ENCODE measurements at places on chromosomes 5 and 9. TPM values are rescaled to one million over a fixed set of nuclear protein-coding genes. Genes with fewer than 3 reads are reported as not detected.

The ADAMTS16 gene
- not detected for total RNA-seq

The CEL gene
- 1.2 TPM for total RNA-seq

The SLC27A6 gene
- total RNA-seq = not detected

GRCh38 chr9:135926402-135927194 is 19.3 kb upstream of the CAMSAP1 start:
- no peak overlapping the region for H3K27ac ChIP-seq
- H3K4me1 ChIP-seq = peaks cover 10% of the 10 kb centered on the region
- H3K27me3 ChIP-seq = no peaks in the 10 kb centered on the region
- no peak overlapping the region for H3K4me3 ChIP-seq
- H3K36me3 ChIP-seq = no peaks in the 10 kb centered on the region
- no peak for DNase-seq

DNA sequence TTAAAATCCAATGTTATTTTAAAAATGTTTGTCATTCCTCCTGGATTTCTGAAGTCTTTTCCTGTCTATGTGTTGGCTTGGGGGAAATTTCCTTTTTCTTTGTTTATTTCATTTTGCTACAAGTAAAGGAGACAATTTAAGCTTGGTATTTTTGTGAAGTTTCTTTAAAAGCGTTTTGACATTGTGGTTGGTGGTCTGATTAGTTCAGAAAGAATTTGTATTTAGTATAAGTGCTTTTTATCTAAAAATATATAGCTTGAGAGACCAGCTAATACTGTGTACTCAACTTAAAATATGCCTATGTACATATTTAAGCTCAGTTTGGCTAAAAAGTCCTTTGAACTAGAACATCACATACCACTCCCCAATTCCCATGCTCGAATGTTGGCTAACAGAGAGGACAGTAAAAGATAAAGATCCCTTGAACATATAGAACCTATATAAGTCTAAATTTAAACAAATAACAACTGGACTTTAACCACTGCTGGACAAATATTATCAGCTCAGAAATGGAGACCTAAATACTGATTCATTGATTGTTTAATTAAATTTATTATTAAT is 237.6 kb downstream of the TLE4 start:
- no peaks in the 10 kb centered on the region for H3K27me3 ChIP-seq
- H3K36me3 ChIP-seq = no peaks in the 10 kb centered on the region
- no peak for DNase-seq
- H3K4me3 ChIP-seq = no peak overlapping the region
- H3K27ac ChIP-seq = no peak overlapping the region

DNA sequence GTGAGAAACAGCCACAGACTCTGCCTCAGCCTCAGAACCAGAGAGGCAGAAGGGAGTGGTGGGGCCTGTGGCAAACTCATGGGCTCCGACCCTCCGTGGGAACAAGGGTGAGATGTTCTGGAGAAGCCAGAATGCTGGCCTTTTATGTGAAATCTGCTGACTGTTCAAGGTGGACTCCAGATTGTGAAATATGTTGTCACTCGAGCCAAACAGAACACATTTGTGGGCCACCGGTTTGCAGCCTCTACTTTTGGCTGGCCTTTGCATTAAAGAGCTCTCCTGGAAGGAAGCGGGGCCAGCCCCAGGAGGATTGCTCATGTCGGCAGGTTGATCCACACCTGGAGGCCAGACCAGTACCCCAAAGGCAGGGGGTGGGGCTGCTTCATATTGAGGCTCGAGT is 62.4 kb downstream of the ERGIC1 start:
- peaks cover 5% of the 10 kb centered on the region for H3K4me1 ChIP-seq
- H3K36me3 ChIP-seq = peaks cover 5% of the 10 kb centered on the region
- H3K27me3 ChIP-seq = no peaks in the 10 kb centered on the region
- no peak for DNase-seq
- H3K4me3 ChIP-seq = no peak overlapping the region
- no peak overlapping the region for H3K27ac ChIP-seq

DNA sequence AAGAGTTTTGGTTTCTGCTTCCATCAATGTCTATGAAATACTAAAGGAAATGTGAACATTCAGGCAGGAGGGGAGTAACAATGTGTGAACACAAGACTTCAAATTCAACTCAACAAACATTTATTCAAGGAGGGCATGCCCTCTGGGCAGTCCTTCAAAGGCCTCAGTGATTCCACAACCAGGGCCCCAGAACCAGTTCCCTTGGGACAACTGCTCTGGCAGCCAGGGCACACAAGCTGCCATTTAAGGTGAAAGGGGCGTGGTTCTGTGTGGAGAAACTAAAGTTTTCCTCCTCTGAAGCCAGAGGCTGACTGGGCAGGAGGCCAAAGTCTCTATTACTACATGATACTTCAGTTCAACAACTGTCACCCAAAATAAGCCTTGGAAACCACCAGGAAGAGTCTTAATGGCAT is 3.2 kb downstream of the RBM18 start:
- no peaks in the 10 kb centered on the region for H3K27me3 ChIP-seq
- peaks cover 42% of the 10 kb centered on the region for H3K4me1 ChIP-seq
- no peak overlapping the region for H3K27ac ChIP-seq
- peaks cover 9% of the 10 kb centered on the region for H3K36me3 ChIP-seq
- no peak for DNase-seq

GRCh38 chr5:122015471-122015870 is 53.7 kb downstream of the SRFBP1 start:
- DNase-seq = no peak
- H3K4me1 ChIP-seq = no peaks in the 10 kb centered on the region
- H3K27me3 ChIP-seq = no peaks in the 10 kb centered on the region
- H3K27ac ChIP-seq = no peak overlapping the region
- no peak overlapping the region for H3K4me3 ChIP-seq

DNA sequence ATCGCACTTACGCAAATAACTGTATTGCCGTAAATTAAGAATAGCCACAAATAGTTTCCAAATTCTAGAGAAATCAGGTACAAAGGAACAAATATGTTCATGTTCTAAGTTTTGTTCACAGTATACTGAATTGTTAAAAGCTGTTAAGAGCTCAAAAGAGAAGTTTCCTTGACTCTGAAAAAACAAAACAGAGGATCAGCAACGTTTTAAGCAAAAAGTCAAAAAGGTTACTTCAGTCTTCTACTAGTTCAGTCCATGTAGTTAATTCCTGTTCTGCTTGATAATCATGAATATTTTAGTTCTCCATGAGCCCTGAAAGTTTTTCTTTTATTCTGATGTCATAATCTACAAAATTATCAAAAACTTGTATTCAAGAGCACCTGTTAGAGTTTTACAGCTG is 128.6 kb upstream of the MAST4 start:
- no peak for DNase-seq
- H3K27ac ChIP-seq = no peak overlapping the region
- H3K4me1 ChIP-seq = no peaks in the 10 kb centered on the region
- H3K4me3 ChIP-seq = no peak overlapping the region
- no peaks in the 10 kb centered on the region for H3K36me3 ChIP-seq

DNA sequence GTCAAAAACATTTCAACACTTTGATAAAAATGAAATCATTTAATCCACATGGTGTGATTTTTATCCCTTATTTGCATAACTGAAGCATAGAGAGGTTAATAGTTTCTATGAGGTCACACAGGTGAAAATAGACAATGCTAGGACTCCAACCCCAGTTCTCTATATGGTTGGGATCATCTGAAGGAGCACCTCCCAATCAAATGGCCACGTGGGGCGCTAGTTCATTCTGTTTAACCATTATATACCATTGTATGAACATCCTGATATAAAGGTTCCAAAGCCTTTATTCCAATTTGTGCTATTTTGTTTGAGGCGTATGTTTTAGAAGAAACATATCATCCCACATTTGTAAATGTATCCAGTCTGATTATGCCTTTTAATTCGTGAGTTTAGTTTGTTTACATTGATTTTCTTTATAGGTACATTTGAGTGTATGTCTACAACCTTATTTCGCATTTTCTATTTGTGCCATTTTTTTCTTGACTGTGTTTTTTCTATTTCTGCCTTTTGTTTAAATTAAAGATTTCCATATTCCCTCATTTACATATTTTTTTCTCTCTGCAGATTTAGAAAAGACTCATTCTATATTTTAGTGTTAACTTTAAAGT is 1092.0 kb downstream of the MAT2B start:
- H3K4me1 ChIP-seq = no peaks in the 10 kb centered on the region
- H3K27me3 ChIP-seq = no peaks in the 10 kb centered on the region
- no peak overlapping the region for H3K4me3 ChIP-seq
- DNase-seq = no peak
- no peaks in the 10 kb centered on the region for H3K36me3 ChIP-seq
- no peak overlapping the region for H3K27ac ChIP-seq

DNA sequence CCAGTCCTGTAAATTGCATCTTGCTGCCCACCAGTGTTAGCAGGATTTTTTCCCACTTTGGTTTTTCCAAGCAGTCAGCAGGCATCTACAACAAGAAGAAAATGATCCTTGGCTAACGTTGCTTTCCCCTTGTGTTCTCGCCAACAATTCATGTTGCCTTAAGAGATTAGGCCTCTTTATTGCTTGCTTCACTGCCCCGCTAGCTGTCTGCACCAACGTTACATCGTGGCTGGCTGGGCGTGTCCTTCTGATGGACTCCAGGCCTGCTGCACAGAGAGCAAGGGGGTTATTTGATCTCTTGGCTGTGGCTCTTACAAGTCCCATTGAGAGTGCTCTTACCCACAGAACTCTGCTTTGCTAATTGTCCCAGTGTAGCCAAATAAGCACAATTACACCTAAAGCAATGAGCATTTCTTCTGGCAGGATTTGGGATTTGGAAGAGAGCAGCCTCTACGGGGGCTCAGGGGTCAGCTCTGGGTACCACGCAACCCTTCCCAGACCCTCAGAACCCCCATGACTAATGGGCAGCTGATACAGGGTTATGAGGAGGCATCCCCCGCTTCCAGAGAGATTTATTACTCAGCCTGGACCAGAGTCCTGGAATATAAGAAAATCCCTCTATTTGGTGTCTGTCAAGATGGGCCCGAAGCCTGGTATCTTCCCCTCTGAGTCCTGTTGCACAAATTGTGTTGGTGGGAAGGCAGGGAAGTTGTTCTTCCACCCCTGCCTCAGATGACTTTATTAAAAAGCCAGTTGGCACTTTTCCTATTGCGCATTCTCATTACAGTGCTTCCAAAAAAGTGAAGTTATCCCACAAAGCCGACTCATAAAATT is 17.6 kb downstream of the DCANP1 start:
- DNase-seq = no peak
- no peaks in the 10 kb centered on the region for H3K4me1 ChIP-seq
- no peak overlapping the region for H3K4me3 ChIP-seq
- H3K27me3 ChIP-seq = peaks cover 3% of the 10 kb centered on the region
- no peaks in the 10 kb centered on the region for H3K36me3 ChIP-seq

DNA sequence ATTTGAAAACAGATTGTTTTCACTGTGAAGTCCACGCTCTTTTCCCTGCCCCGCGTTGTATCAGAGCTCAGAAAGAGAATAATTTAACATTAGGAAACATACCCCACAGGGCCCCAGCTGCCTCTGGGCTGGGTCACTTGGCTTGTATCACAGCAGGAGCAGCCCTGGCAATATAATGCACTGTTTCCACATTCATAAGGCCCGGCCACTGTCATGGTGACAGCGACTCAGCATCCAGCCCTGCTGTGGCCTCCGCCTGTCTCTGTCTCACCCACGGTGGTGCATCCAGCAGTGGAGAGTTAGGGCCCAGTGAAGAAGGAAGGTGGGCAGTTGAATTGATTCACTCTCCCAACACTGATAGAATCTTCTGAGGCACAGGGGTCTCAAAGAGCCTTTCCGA is 188.9 kb downstream of the NSG2 start:
- no peaks in the 10 kb centered on the region for H3K27me3 ChIP-seq
- no peak overlapping the region for H3K27ac ChIP-seq
- no peaks in the 10 kb centered on the region for H3K36me3 ChIP-seq
- H3K4me1 ChIP-seq = no peaks in the 10 kb centered on the region
- no peak overlapping the region for H3K4me3 ChIP-seq

All from CD4-positive, alpha-beta memory T cell (primary cell).